ENCODE measurements at places on chromosomes 16 and 17.

GRCh38 chr16:77833921-77834634, 45.7 kb downstream of the VAT1L start:
- no peak for DNase-seq

- no peak for DNase-seq
These were observed 62.9 kb upstream of the ATF7IP2 start for GRCh38 chr16:10322723-10323527.

DNA sequence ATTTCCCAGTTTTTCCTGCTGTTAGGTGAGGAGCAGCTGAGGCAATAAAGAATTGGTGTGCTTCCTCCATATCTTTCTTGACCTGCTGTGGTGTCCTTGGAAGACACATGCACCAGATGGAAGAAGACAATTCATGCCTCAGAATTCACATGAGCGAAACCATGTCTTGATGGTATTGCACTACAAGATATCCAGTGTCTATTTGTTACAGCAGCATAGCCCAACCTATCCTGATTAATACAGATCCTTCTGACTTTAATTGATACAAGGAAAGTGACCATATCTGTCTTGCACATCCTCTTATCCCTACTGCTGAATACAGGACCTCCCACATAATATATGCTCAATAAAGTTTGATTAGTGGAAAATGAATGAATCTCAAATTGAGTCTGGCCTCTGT, 9.1 kb upstream of the TOX3 start:
- no peak for DNase-seq

DNA sequence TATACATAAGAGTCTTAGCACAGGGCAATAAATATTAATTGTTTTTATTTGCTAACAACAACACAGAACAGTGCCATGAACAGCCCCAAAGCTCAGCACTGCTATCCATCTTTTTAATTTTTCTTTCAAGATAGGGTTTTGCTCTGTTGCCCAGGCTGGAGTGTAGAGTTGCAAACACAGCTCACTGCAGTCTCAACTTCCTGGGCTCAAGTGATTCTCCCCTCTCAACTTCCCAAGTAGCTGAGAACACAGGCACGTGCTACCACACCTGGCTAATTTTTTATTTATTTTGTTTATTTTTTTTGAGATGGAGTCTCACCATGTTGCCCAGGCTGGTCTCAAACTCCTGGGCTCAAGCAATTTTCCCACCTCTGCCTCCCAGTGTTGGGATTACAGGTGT, 47.6 kb upstream of the AKAP1 start:
- DNase-seq = no peak

DNA sequence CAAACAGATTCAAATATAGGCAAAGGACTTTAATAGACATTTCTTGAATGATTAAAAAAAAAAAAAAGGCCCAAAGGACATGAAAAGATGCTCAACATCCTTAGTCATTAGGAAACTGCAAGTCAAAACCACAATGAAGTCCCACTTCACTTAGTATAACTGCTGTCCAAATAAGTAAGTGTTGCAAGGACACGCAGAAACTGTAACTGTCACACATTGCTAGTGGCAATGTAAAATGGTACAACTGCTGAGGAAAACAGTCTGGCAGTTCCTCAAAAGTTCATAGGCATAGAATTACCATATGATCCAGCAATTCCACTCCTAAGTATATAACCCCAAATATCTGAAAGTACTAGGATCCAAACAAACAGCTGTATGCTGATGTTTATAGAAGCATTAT, 112.7 kb downstream of the BRIP1 start:
- no peak for DNase-seq

DNA sequence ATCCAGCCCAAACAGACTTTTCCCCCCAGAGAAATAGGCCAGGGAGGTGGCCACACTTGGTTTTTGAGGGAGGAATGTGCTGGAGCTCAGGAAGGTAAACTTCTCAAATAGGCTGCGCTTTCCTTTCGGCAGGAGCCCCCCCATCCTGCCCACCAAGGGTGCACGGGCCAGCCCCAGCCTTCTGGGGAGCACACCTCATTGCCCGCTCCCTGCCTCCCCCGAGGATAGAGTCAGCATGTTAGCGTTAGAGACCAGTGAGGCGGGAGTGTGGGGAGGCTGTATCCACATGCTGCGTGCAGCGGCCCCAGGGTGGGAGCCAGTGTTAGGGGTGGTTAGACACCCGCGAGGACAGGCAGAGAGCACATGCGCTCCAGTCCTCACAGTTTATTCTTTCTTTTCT, 42.3 kb downstream of the PIPOX start:
- no peak for DNase-seq

GRCh38 chr16:87608400-87608985, 6.2 kb downstream of the JPH3 start:
- DNase-seq = peak; percentile 20

GRCh38 chr17:44255915-44256314, 12.0 kb downstream of the SLC4A1 start:
- DNase-seq = no peak

DNA sequence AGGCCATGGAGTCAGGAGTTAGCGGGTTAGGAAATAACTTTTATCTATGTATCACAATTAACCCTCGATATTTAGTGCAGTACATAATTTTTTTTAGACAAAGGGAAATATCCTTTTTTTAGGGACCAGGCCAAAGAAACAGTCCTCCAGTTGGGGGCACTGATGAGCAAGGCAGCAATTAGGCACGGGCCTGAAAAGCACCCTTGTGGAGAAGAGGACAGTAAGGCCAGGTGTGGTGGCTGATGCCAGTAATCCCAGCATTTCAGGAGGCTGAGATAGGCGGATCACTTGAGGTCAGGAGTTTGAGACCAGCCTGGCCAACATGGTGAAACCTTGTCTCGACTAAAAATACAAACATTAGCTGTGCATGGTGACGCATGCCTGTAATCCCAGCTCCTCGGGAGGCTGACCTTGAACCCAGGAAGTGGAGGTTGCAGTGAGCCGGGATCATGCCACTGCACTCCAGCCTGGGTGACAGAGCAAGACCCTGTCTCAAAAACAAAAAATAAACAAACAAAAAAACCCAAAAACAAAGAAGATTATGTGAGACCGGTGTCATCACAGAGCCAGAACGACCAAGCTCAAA, 158.3 kb upstream of the NOL11 start:
- DNase-seq = no peak

DNA sequence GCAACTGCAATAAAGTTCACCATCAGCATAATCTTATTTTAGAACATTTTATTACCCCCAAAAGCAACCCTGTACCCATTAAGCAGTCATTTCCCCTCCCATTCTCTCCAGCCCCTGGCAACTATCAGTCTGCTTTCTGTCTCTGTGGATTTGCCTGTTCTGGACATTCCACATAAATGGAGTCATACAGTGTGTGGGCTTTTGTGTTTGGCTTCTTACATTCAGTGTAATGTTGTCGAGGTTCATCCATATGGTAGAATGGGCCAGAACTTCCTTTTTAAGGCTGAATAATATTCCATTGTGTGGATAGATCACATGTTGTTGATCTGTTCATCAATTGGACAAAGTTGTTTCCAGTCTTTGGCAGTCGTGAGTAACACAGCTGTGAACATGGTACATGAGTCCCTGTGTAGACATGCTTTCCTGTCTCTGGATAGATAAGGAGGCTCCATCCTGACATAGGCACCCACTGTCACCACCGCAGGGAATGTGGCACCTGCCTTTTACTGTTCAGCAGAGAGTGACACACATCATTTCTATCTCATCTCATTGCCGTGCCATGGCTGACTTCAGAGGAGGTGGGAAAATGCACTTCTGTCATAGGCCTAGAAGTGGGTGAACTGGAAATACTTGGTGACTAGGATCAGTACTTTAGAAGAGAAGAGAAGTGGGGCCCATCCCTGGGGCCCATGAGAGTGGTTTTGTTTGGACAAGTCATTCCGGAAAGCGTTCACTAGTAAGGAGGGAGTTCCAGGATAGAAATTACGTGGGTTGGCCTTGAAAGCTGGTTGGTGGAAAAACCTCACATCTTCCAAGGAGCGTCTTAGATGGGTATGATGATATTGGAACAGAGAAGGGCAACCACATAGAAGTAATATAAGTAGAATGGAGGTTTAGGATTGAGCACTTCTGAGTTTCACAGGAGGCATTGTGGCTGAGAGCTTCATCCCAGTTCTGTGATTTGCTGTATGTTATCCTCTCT, 25.8 kb downstream of the EPN2 start:
- DNase-seq = no peak

DNA sequence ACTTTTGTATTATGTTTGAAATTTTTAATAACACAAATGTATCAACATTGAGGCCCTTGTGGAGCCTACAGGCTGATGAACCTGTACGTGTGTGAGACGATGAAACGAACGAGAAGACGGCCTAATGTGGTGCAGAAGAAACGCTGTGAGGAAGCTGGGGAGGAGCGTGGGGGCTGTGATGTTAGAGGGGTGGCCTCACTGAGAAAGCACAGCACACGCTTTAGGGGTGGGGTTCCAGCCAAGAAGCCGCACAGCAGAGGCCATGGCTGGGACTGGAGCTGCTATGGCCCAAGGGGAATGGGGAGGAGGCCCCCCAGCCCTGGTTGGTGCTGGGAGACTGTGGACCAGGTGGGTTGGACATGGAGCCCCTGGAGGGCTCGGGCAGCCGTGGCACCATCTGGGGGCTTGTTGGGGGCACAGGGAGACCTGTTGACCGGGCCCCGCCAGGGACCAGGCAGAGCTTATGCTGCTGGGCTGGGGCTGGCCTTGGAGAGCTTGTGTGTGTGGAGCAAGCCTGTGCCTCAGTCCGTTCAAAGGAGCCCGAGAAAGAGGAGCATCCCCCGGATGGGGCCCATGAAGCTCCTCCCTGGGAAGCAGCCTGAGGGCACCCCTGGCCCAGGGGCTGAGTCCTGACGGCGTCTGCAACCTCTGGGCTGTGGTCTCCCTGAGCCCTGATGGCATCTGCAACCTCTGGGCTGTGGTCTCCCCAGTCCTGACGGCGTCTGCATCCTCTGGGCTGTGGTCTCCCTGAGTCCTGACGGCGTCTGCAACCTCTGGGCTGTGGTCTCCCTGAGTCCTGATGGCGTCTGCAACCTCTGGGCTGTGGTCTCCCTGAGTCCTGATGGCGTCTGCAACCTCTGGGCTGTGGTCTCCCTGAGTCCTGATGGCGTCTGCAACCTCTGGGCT, 44.7 kb downstream of the METRNL start:
- DNase-seq = no peak

DNA sequence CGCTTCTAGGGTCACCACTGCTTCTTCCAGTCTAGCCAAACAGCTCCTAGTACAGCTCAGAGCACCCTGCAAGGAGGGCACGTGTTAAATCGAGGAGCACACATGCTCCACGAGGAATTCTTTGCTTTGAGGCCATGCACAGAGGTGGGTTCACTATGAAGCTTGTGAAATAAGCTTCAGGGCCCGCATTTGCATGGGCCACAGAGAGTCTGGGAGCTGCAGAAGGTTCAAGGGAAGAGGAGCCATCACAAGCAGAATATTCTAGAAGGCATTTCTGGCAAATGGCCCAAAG, 55.3 kb downstream of the MYH13 start:
- no peak for DNase-seq

GRCh38 chr17:41071606-41072360, 6.1 kb upstream of the KRTAP2-4 start:
- no peak for DNase-seq

DNA sequence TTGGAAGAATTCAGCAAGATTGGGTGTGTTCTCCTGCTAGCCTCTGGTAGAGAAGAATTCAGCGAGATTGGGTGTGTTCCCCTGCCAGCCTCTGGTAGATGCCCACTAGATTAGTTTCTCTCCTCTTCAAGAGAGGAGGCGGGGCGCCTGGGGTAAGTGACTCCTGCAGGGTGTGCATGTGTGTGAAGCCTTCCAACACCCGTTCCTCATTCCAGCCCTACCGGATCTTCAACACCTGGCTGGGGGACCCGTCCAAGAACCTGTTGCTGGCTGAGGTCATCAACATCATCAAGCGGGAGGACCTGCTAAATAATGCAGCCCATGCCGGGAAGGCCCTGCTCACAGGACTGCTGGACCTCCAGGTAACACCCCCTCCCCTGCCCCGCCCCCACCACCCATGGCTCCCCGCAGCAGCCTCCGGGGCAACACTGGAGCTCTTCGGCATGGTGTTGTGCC, 21.3 kb downstream of the TMEM186 start:
- no peak for DNase-seq
